ENCODE measurements at places on chromosomes 16 and 17. TPM values are rescaled to one million over a fixed set of nuclear protein-coding genes. Genes with fewer than 3 reads are reported as not detected.

- DNase-seq: no peak
Measured at GRCh38 chr17:61366076-61366714, 33.4 kb upstream of the TBX2 start.

DNA sequence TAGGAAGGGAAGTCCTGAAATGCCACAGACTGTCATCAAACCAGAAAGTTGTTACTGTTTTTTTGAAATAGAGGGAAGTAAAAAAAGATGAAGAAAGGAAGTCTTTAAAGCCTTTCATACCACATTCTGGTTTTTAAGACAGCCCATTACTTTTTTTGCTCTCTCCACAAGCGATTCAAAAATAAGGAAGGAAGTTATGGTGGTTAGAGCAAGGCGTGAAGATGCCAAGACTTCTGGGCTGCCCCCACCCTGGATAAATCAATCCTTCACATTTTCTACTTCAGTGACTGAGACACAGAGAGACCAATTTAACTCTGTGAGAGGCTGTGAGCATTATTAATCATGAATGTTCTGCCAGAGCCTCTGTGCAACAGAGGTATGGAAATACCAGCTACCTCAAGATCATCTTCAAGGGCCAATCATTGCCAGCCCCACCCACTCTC, 82.3 kb upstream of the BCAR1 start:
- DNase-seq: no peak

GRCh38 chr17:60602385-60602742, 2.4 kb downstream of the PPM1D start:
- DNase-seq: no peak

- DNase-seq: no peak
Measured at GRCh38 chr17:29210879-29211278, 30.7 kb upstream of the MYO18A start.

DNA sequence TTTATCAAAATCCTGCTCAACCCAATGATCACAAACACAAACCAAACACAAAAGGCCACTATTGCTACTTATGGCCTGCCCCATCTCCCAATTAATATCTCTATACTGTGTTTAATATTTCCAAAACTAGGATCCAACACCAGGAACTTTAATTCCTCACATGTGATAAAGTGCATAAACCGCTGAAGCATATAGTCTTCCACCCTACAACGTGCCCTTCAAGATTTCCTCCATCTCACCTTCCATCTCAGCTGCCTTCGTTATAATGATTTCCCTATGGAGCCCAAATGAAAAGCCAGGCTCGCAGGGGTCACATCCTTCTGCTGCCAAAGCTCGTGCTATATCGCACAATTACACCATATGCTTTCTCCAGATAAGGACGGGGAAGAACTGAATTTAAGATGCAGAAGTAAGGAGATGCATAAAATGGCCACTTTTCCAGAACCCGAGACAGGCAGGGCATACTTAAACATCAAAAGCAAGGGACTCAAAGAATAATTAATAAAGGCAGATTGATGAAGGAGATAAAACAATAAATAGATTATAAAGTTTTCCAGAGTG, 1.8 kb downstream of the MYH10 start:
- no peak for DNase-seq

DNA sequence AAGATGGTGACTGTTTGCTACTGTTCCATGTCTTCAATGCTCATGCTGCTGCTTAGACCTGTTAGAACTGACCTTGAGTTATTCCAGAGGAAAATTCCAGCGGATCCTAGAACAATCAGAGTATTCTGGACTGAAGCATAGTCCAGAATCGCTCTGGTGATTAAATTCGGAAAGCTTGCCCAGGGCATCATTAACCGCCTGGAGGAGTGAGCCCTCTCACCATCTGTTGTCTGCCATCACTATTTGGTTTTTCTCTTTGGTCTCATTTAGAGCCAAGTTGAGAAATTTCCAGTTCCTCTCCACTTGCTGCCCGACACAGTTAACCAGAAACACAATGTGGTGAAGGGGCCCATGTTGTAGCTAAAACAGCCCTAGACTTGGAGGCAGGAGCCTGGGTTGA, 104.1 kb downstream of the BMERB1 start:
- no peak for DNase-seq

- DNase-seq: no peak
Measured at GRCh38 chr16:77165006-77165405, 26.0 kb upstream of the MON1B start.

GRCh38 chr16:51924744-51925143, 622.2 kb downstream of the TOX3 start:
- DNase-seq: no peak

GRCh38 chr17:77286641-77287431, 146.1 kb downstream of the SEC14L1 start:
- DNase-seq: no peak

- DNase-seq: no peak
Measured at GRCh38 chr17:8700546-8700945, 44.1 kb downstream of the CCDC42 start.

DNA sequence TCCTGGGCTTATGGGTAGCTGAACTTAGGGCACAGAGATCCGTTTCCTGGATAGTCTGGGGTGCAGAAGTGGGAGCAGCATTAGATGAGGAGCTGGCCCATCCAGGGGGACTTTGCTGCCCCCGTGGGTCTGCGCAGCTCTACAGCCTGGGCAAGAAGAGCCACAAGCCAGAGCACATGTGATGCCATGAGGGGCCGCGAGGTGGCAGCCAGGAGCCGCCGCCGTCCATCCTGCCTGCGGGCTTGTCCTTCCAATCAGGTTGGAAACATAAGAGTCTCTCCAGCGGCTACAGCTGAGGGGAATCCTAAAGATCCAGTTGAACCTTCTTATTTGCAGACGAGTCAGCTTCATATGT, 21.9 kb downstream of the C1QTNF1 start:
- DNase-seq: peak; percentile 90

- no peak for DNase-seq
Measured at GRCh38 chr16:72836181-72836580, 211.7 kb downstream of the ZFHX3 start.

Gene SYT17
- 1.9 TPM for total RNA-seq

Gene ALDH3A1
- not detected for total RNA-seq

GRCh38 chr16:3745751-3746355, 28.5 kb upstream of the TRAP1 start:
- DNase-seq: no peak

Gene BEAN1
- total RNA-seq: not detected

- no peak for DNase-seq
Measured at GRCh38 chr16:29903590-29903989, 3.3 kb downstream of the ASPHD1 start.

Gene TBC1D3I
- 1.9 TPM for total RNA-seq

Gene CHRNE
- 0.42 TPM for total RNA-seq

DNA sequence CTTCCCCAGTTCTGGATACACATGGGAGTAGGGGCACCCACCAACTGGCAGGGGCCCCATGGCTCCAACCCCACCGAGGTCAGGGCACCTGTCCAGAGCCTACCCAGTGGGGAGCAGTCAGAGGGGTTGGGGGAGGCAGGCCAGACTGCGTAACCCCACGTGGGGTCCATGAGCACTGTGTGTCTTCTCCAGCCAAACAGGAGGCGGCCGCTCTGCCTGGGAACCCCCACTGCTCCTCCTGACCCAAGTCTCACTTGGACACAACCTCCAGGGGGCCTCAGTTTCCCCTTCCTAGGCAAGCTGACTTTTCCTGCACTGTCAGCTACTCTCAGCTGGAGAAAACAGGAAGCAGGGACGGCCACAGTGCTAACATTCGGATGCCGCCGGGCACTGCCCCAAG, 7.5 kb downstream of the ZNF469 start:
- no peak for DNase-seq

- DNase-seq: no peak
Measured at GRCh38 chr16:88014954-88015805, 63.9 kb downstream of the BANP start.

GRCh38 chr17:4706121-4706520, 2.2 kb upstream of the PELP1 start:
- DNase-seq: peak; percentile 54

Gene FBXW10
- total RNA-seq: 0.09 TPM

GRCh38 chr17:73657473-73658116, 13.3 kb upstream of the SDK2 start:
- DNase-seq: no peak

DNA sequence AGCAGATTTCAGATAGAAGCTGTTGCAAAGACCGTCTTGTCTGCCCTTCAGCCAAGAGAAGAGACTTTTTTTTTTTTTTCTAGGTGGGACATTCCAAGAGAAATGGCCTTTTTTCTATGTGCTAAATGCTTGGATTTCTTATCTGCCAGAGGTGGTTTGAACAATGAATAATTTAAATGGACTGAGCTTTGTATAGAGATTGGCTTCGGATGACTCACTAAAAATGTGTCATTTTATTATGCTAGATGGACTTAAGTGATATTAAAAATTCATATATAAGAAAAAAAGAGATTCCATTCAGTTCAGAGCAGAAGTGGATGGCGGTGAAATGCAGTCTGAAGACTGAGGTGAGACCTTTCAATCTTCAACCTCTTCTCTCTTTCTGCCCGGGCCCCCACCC, 58.4 kb downstream of the MEAK7 start:
- no peak for DNase-seq

DNA sequence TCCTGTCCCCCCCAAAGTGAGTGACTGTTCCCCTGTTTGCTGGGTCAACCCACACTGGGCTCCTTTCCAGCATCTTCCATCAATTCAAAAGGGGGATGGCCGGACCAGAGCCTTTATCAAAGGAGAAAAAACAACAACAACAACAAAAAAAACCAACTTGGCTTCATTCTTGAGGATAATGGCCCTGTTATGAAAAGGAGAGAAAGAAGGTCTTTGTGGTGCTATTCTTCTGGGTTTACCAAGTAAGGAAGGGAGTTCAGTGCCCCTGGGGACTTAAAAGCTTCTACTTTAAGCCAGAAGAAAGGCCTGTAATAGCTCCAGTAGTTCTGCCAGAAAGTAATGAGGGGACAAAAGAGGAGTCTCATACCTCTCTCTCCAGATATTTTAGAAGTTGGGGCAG, 71.5 kb downstream of the RGS9 start:
- DNase-seq: no peak

- no peak for DNase-seq
Measured at GRCh38 chr17:79377230-79377786, 233.5 kb downstream of the RBFOX3 start.

- no peak for DNase-seq
Measured at GRCh38 chr16:31356566-31357323, 1.8 kb downstream of the ITGAX start.

DNA sequence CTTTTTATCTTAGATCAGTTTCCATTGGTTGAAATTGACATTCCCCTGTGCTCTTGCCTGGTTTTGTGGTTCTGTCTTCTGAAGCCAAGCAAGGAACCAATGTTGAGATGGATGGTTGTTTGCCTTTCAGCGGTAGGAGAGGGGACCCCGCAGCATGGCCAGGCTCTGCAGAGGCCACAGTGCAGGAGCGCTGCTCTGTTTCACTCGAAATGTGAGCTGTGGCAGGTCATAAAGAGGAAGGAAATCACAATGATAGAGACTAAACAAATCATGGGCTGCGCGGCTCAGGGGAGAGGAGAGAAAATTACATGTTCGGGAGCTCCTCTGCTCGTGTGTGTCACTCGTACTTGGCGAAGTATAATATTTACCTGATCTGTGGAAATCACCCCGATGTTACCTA, 148.2 kb downstream of the SNX29 start:
- no peak for DNase-seq

Gene CPHXL
- not detected for total RNA-seq

DNA sequence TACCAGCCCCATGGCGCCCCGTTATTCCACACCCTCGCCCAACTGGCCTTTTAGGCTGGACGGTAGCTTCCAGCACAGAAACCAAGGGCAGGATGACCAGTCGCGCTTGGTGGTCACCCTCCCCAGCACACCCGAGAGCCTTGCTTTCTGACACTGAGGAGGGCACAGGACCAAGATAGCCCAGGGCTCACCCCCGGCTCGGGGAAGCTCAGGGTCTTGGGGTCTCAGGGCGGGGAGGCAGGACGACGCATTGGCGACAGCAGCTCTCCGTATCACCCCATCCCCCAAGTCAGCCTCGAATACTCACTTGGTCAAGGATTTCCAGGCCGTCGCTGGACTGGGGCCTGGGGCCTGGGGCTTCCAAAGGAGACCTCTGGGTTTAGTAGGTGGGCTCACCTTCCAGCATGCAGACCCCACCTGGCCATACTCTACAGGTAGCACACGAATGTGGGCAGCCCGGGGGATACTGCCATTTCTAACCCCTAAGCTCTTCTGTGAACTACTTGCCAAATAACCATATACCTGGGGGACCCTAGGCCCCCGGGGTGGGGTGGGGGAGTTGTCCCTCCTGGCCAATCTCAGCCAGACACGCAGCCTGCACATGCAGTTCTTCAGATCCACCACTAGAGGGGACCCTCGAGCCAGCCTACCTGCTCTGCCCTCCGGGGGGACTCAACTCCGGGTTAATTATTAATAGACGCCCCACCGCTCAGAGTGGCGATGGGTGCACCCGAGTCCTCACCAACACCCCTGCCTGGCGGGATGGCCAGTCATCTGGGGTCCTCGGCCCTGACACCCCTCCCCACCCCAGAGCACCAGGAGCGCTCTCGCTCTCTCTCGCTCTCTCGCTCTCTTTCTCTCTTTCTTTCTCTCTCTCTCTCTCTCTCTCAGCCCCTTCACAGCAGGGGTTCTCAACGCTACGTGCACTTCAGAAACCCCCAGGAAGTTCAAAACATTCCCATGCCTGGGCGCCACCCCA, 30.0 kb downstream of the TBC1D16 start:
- peak; percentile 87 for DNase-seq

DNA sequence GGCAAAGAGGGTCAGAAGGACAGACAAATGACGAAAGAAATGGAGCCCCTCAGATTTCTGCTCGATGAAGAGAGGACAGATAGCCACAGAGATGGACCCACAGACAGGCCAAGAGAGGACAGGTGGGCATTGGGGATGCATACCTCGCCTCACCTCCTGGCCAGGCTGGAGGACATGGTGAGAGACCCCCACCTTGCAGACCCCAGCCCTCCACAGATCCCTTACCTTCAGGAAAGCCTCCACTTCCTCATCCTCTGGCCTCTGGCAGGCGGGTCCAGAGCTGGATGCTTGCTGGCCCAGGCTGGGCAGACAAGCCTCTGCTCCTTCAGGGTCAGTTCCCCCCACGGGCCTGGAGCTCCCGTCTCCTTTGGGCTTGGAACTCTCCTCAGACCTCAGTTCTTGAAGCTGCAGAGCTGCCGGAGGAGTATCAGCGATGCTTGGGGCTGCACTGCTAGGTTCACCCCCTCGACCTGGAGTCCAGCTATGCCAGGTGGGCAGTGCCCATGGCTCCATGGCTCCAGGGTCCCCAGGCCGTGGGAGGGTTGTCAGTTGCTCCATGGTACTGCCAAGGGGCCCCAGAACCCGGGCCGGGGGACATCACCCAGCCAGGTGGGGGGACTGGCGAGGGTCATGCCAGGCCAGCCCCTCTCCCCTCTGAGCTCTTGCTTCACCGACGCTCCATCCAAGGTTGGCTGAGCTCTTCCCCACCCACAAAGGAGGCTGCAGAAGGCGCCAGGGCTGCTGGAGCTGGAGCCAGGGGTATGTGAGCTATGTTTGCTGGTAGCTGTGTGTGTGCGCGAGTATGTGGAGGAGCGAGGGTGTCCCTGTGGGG, 1.0 kb downstream of the TSPOAP1 start:
- DNase-seq: peak; percentile 72
